Psoas muscle (tissue), 8 donors: ENCODE measurements at places on chromosomes 5 and 9. TPM values are rescaled to one million over a fixed set of nuclear protein-coding genes. Genes with fewer than 3 reads are reported as not detected.
A peak's percentile ranks its signal among the peaks of the same experiment; 100 is the strongest.

- DNase-seq = no peak
Measured at GRCh38 chr5:57111993-57112392, 61.9 kb upstream of the GPBP1 start.

- DNase-seq = no peak
Measured at GRCh38 chr9:14932641-14933040, 22.4 kb upstream of the FREM1 start.

GRCh38 chr5:142874540-142874939, 104.4 kb downstream of the ARHGAP26 start:
- DNase-seq = peak; percentile 76

The GRM6 gene
- total RNA-seq = not detected

GRCh38 chr9:93964685-93965084, 9.5 kb upstream of the BARX1 start:
- no peak for DNase-seq

DNA sequence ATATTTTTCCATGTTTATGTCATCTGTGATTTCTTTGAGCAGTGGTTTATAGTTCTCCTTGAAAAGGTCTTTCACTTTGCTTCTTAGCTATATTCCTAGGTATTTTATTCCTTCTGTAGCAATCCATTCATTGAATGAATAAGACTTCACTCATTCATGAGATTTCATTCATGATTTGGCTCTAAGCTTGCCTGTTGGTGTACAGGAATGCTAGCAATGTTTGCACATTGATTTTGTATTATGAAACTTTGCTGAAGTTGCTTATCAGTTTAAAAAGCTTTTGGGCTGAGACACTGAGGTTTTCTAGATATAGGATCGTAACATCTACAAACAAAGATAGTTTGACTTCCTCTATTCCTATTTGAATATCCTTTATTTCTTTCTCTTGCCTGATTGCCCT, 15.9 kb downstream of the RLN2 start:
- DNase-seq = no peak
